Skeletal muscle cell (primary cell): ENCODE measurements at places on chromosomes 6 and 20.
A peak's percentile ranks its signal among the peaks of the same experiment; 100 is the strongest.

DNA sequence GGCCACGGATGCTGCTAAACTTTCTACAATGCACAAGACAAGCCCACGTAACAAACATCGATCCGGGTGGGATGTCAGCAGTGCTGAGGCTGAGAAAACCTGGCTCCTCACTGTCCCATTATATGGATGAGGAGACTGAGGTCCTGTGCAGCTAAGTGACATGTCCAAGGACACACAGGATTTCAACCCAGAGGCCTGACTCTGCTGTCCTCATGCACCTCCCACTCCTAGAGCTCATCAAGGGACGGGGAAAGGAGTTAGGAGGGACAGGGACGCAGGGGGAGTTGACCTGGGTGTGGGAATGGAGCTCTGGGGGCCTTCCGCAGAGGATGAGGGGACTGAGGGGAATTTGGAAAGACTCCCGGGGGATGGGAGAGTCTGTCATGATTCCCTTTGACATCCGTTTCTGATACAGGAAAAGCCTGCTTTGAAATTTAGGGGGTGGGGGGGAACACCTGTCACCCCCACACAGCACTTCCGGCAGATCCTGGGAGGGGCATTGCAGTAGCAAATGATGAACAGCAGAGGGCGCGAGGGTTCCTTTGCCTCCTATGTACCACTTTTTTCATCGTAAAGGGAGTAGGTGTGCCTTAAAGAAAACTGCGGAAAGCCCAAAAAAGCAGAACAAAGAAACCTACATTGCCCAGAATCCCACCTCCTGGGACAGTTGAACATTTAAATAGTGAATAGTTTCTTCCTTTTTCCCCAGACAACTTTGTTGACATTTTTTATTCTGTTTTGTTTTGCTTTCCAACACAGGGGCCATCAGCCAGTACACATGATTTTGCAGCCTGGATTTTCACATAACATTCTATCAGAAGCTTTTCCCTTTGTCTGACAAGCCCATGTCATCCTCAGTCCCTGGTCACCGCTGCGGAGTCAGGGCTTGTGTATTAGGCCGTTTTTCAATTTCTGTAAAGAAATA, 48.6 kb downstream of the SLC2A10 start:
- no peak for DNase-seq

GRCh38 chr20:12243327-12243726, 325.6 kb downstream of the BTBD3 start:
- no peak for DNase-seq

- no peak for DNase-seq
Measured at GRCh38 chr6:45709781-45710220, 305.9 kb downstream of the CLIC5 start.

GRCh38 chr20:36079486-36079885, 75.1 kb upstream of the EPB41L1 start:
- no peak for DNase-seq

DNA sequence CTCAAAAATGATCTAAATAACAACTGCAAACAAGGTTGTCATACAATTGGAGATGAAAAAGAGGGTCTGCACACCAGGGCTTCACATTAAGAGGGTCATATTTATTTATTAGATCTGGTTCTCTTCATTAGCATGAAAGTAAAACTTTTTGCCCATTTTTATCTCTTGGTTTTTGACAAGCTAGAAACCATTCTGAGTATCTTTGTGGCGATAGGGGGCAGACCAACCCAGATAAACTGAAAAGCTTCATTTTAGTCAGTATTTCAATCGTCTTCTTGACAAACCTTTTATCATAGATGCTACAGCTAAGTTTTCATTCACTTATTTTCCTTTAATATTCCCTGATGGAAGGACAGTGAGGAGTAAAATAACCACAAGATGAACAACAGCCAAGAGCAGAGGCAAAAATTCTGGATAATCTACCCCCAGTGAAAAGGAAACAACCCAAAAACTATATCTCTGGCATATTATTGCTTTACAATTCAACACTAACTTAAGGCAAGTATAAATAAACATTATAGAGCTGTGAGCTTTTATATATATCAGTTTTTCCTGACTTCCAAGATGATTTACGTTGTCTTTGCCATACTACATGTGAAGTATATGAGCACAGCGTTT, 45.2 kb downstream of the THEMIS start:
- no peak for DNase-seq

DNA sequence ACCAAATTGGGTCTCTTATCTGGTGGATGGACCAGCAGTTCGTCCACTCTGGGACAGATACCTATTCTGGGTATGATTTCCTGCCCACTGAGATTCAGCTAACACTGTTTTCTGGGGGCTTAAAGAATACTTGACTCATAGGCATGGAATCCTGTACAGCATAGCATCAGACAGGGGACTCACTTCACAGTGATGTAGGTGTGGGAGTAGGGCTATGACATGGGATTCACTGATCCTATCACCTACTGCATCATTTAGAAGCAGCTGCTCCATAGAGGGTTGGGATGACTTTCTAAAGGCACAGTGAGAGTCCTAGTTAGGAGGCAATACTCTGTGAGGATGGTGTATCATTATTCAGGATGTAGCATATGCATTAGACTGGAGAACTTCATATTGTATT, 74.5 kb upstream of the AHI1 start:
- no peak for DNase-seq

DNA sequence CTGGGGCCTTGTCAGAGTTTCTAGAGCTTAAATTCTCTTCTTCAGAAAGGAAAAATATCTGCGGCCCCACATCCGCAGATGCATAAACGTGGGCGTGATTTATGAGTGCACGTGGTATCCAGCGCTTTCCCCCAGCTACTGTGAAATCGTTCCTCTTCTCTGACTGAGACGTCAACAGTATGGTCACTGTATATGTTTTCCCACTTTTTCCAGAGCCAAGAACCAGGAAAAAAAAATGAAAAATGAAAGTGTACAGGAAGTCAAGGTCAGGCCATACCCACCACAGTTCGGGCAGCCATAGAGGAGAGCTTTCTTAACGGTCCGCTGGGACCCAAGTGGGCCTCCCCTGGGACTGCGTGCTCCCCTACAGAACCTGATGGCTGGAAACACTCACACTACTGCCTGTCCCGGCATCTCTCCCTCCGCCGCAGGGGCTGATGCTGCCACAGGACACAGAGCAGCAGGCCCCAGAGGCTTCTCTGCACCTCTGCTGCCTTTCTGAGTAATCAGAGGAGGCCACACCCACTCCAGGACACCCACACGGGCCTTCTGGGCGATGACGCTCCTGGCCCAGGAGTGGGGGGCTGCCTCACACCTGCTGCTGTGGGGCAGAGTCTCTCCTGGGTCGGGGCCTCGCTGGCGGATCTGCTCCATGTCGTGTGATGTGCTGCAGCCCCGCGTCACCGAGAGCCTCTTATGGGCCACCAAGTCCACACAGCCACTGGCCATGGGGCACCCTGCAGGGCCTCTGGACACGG, 16.4 kb upstream of the STX16 start:
- DNase-seq, result peak; percentile 79
